ENCODE measurements at places on chromosomes 13 and 19. TPM values are rescaled to one million over a fixed set of nuclear protein-coding genes. Genes with fewer than 3 reads are reported as not detected.

ZC3H13 gene
- 58.1 TPM for total RNA-seq

- DNase-seq, result no peak
- no peaks in the 10 kb centered on the region for H3K36me3 ChIP-seq
- no peak overlapping the region for H3K4me3 ChIP-seq
- H3K4me1 ChIP-seq, result no peaks in the 10 kb centered on the region
Measured at GRCh38 chr13:75745387-75745786, 109.3 kb downstream of the LMO7 start.

FIZ1 gene
- 19.7 TPM for total RNA-seq

GRCh38 chr13:98385606-98386005, 191.3 kb downstream of the STK24 start:
- H3K27ac ChIP-seq, result no peak overlapping the region
- no peak for DNase-seq
- H3K4me1 ChIP-seq, result no peaks in the 10 kb centered on the region

NCR1 gene
- 24.2 TPM for total RNA-seq

MISP3 gene
- 1.4 TPM for total RNA-seq

AMER2 gene
- 0.02 TPM for total RNA-seq

PEAK3 gene
- total RNA-seq, result not detected

ZNF763 gene
- total RNA-seq, result 5.4 TPM

RDH8 gene
- total RNA-seq, result not detected

DNA sequence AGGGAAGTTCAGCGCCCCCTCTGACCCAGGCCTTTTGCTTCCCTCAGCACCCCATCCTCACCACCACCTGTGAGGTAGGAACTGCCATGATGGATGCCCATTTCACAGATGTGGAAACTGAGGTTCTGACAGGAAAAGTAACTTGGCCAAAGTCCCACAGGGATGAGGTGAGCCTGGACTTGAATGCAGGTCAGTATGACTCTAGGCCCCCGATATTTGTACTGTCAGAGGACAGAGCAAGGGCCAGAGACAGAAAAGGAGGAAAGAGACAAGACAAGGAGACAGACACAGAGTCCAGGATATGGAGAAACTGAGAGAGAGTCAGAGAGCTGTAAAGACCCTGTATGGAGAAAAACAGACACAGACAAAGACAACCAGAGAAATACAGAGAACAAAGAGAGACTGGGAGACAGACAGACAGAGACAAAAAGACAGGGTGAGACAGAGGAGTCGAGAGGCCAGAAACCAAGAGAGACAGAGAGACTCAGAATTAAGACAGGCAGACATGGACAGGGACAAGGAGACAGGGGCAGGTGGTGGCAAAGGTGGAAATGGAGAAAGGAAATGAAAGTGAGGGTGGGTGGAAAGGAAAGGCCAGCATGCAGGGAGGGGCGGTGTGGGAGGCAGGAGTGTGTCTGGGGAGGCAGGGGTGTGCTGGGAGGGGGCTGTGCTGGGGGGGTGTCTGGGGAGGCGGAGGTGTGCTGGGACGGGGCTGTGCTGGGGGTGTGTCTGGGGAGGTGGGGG, 5.0 kb downstream of the ERFL start:
- DNase-seq, result no peak
- no peak overlapping the region for H3K27ac ChIP-seq
- no peaks in the 10 kb centered on the region for H3K36me3 ChIP-seq
- no peak overlapping the region for H3K4me3 ChIP-seq

CLEC17A gene
- not detected for total RNA-seq

GRCh38 chr13:37074703-37075102, 15.2 kb upstream of the SUPT20H start:
- H3K4me1 ChIP-seq, result no peaks in the 10 kb centered on the region
- no peak for DNase-seq
- no peaks in the 10 kb centered on the region for H3K27me3 ChIP-seq
- no peaks in the 10 kb centered on the region for H3K36me3 ChIP-seq
- H3K27ac ChIP-seq, result no peak overlapping the region
- no peak overlapping the region for H3K4me3 ChIP-seq

DNA sequence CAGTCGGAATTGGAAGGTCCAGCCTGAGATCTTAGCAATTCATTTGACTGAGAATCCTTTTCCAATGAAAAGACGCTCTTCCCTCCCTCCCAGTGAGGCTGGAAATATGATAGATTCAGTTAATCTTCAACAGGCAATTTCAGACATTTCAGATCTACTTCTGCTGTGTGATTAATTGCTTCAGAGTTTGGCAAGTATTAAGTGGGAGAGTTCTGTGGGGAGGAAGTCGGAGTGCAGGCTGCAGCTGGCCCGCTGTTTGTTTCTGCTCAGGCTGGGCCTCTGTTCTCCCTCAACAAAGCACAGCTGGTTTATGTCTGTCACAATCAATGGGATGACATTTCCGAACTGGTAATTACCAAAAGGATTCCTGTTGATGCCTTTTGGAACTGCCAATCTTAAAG, 178.2 kb downstream of the NDFIP2 start:
- H3K27me3 ChIP-seq, result no peaks in the 10 kb centered on the region
- no peak for DNase-seq
- H3K36me3 ChIP-seq, result no peaks in the 10 kb centered on the region

RUBCNL gene
- 1.0 TPM for total RNA-seq

DNA sequence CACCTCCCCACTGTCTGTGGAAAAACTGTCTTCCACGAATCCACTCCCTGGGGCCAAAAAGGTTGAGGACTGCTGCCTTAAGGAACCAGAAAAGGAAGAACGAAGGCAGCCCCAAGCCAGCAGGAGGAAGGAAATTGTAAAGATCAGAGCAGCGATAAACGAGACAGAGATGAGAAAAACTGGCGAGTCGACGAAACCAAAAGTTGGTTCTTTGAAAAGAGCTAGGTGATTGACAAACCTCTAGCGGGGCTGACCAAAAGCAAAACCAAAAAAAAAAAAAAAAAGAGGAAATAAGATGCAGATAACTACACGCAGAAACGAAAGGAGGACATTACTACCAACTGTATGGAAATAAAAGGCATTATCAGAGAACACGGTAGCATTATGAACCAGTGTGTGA, 76.9 kb downstream of the GADD45B start:
- DNase-seq, result no peak
- H3K4me1 ChIP-seq, result no peaks in the 10 kb centered on the region
- no peak overlapping the region for H3K27ac ChIP-seq
- H3K4me3 ChIP-seq, result no peak overlapping the region
- no peaks in the 10 kb centered on the region for H3K27me3 ChIP-seq

- no peak overlapping the region for H3K27ac ChIP-seq
- no peak for DNase-seq
- no peak overlapping the region for H3K4me3 ChIP-seq
- peaks cover 65% of the 10 kb centered on the region for H3K27me3 ChIP-seq
- H3K4me1 ChIP-seq, result no peaks in the 10 kb centered on the region
Measured at GRCh38 chr19:1455002-1455335, 5.0 kb downstream of the APC2 start.

DNA sequence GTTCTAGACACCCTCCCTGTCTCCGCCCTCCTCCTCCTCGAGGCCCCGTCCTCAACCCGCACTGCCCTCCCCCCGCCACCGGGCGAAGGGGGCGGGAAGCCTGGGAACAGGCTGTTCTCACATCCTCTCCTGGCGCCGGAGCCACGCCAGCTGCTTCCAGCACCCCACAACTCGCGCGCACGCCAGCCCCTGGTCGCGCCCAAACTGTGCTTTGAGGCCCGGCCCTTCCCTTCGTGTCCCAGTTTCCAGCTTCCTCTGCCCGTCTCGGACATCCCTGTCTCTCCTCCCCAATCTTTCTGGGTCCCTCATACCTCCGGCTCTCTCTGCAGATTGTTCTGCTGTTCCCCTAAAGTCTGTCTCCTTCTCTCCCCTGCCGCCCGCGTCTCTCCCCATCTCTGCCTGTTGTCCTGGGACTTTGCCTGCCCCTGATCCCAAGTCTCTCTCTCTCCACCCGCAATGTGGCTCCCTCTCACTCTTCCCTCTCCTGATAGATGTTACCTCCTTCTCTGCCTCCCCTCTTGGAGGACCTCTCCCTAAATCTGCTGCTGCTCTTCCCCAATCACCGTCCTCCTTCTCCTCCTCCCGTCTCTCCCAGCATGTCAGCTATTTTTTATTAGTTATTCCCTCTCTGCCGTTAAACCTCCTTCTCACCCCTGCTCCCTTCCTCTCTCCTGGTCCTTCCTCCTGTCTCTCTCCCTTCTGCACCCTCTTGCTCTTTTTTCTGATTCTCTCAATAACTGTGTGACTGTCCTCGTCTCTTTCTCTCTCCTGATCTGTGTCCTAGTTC, 14.2 kb downstream of the DPF1 start:
- peak overlapping the region; percentile 61 for H3K27ac ChIP-seq
- peak; percentile 76 for DNase-seq
- peaks cover 24% of the 10 kb centered on the region for H3K27me3 ChIP-seq
- no peaks in the 10 kb centered on the region for H3K4me1 ChIP-seq
- H3K36me3 ChIP-seq, result no peaks in the 10 kb centered on the region

C1QTNF9B gene
- total RNA-seq, result not detected

- no peak overlapping the region for H3K27ac ChIP-seq
- DNase-seq, result no peak
- H3K4me3 ChIP-seq, result no peak overlapping the region
- H3K4me1 ChIP-seq, result no peaks in the 10 kb centered on the region
- no peaks in the 10 kb centered on the region for H3K36me3 ChIP-seq
- H3K27me3 ChIP-seq, result no peaks in the 10 kb centered on the region
Measured at GRCh38 chr13:94063096-94063495, 416.4 kb downstream of the DCT start.

DNA sequence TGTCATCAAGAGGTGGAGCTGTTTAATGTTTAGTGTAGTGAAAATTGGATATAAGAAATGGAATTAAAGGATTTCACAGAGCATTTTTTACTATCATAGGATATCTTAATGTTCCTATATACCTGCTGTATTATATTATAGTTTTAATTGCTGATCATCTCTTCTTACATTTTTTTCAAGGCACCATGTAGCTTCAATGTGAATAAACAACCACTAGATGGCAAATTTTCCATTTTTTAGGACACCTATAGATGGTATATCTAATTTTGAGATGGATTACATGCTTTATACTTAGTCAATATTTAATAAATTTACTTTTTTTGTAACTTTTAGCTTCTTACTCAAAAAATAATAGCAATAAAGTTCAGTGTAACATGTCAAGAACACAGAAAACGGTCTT, 9.0 kb upstream of the ATXN8OS start:
- H3K27me3 ChIP-seq, result no peaks in the 10 kb centered on the region
- H3K4me1 ChIP-seq, result no peaks in the 10 kb centered on the region
- no peak overlapping the region for H3K27ac ChIP-seq
- DNase-seq, result no peak
- no peaks in the 10 kb centered on the region for H3K36me3 ChIP-seq

- H3K4me1 ChIP-seq, result peaks cover 6% of the 10 kb centered on the region
- no peak overlapping the region for H3K4me3 ChIP-seq
- no peaks in the 10 kb centered on the region for H3K36me3 ChIP-seq
- no peaks in the 10 kb centered on the region for H3K27me3 ChIP-seq
- no peak overlapping the region for H3K27ac ChIP-seq
- DNase-seq, result no peak
Measured at GRCh38 chr13:46641274-46642081, 88.5 kb downstream of the LRCH1 start.

DNA sequence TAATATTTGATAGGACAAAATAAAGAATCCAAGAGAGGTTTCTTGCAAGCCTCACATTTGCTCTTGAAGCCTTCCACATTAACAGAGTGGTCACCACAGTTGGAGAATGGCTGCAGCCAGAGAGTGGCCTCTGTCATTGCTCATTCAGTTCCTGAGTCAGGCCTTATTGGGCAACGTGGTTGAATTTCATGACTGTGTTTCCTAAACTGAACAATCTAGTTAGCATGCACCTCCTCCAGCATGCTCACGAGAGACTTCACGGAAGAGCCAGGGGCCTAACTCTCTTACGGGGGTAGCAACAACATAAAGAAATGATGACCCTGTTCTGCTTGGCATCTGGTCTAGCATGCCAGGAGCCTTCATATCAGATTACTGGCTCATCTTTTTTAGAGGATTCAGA, 9.6 kb upstream of the UBL3 start:
- H3K27me3 ChIP-seq, result no peaks in the 10 kb centered on the region
- H3K4me3 ChIP-seq, result no peak overlapping the region
- no peak overlapping the region for H3K27ac ChIP-seq
- no peaks in the 10 kb centered on the region for H3K36me3 ChIP-seq
- DNase-seq, result no peak

- peaks cover 14% of the 10 kb centered on the region for H3K4me1 ChIP-seq
- H3K27ac ChIP-seq, result no peak overlapping the region
- no peaks in the 10 kb centered on the region for H3K36me3 ChIP-seq
- H3K27me3 ChIP-seq, result peaks cover 100% of the 10 kb centered on the region
Measured at GRCh38 chr13:50133358-50133953, 118.2 kb downstream of the KCNRG start.

DNA sequence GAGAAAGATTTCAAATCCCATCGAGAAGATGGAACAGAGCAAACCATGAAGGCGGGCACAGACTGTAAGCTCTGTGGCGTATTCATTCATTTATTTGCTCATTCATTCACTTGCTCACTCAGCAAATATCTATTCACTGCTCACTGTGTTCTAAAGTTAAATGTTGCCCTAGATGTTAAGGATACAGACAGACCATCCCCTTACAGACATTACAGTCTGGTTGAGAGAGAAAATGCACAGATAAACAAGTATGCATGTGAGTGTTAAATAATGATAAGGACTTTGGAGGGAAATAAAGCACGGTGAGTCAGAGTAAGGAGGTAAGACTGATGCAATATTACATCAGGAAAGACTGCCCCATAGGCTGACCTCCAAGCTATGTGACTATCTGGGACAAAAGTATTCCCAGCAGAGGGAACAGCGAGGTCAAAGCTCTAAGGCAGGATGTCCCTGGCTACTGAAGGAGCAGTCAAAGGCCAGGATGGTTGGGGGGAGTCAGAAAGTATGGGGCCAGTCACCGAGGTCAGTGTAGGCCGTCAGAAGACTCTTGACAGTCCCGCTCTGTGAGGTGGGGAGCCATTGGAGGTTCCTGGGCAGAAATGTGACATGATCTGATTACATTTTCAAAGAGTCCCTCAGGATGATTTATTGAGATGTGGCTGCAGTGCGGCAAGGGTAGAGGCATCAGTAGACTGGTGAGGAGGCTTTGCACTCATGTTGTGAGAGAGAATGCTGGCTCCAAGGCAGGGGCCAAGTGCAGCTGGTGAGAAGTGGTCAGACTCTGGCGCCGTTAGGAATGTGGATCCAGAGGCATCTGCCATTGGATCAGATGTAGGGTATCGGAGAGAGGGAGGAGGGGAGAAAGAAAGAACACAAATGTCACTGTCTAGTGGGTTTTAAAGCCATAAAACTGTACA, 37.9 kb downstream of the MBNL2 start:
- peaks cover 5% of the 10 kb centered on the region for H3K27me3 ChIP-seq
- H3K4me1 ChIP-seq, result no peaks in the 10 kb centered on the region
- no peak overlapping the region for H3K4me3 ChIP-seq

GRCh38 chr13:70884196-70884595, 775.9 kb upstream of the KLHL1 start:
- no peak for DNase-seq
- no peaks in the 10 kb centered on the region for H3K27me3 ChIP-seq
- H3K36me3 ChIP-seq, result no peaks in the 10 kb centered on the region
- no peak overlapping the region for H3K27ac ChIP-seq
- H3K4me1 ChIP-seq, result no peaks in the 10 kb centered on the region
- H3K4me3 ChIP-seq, result no peak overlapping the region

ONECUT3 gene
- not detected for total RNA-seq

- no peaks in the 10 kb centered on the region for H3K27me3 ChIP-seq
- peaks cover 13% of the 10 kb centered on the region for H3K4me1 ChIP-seq
- DNase-seq, result no peak
- peak overlapping the region; percentile 40 for H3K27ac ChIP-seq
Measured at GRCh38 chr13:34620862-34621261, 321.2 kb upstream of the NBEA start.

- no peaks in the 10 kb centered on the region for H3K36me3 ChIP-seq
- no peaks in the 10 kb centered on the region for H3K27me3 ChIP-seq
- H3K4me1 ChIP-seq, result no peaks in the 10 kb centered on the region
- H3K4me3 ChIP-seq, result no peak overlapping the region
Measured at GRCh38 chr13:41006306-41006705, 12.8 kb downstream of the ELF1 start.

CCDC70 gene
- not detected for total RNA-seq
